ENCODE measurements at places on chromosomes 7 and 10.

DNA sequence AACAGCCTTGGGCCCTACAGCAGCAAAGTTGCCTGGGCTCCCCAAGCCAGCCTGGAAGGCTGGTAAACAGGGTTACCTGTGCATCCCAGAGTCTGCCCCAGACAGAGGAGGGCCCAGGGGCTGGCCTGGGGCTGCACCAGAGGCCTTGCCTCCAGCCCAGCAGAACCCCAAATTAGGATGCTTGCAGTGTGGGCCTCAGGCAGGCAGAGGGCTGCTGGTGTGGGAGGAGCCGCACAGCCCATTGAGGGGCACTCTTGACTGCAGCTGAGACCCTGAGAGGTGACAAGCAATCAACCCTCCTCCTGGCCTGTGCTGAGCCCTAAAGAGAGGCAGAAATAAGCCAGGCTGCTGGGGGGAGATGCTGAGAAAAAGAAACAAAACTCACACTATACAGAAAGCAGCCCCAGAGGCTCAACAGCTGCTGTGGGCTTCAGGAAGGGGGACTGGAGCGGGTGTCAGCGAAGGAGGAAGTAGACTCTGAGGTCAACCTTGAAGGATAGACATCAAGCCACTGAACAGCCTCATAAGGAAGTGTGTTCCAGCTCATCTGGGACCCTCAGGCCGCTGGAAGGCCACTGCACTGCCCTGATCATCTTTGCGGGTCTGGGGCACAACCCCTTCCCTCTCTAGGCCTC, 6.6 kb downstream of the AIFM2 start:
- DNase-seq = no peak

GRCh38 chr7:1742555-1743303, 72.7 kb downstream of the ELFN1 start:
- peak; percentile 30 for DNase-seq

DNA sequence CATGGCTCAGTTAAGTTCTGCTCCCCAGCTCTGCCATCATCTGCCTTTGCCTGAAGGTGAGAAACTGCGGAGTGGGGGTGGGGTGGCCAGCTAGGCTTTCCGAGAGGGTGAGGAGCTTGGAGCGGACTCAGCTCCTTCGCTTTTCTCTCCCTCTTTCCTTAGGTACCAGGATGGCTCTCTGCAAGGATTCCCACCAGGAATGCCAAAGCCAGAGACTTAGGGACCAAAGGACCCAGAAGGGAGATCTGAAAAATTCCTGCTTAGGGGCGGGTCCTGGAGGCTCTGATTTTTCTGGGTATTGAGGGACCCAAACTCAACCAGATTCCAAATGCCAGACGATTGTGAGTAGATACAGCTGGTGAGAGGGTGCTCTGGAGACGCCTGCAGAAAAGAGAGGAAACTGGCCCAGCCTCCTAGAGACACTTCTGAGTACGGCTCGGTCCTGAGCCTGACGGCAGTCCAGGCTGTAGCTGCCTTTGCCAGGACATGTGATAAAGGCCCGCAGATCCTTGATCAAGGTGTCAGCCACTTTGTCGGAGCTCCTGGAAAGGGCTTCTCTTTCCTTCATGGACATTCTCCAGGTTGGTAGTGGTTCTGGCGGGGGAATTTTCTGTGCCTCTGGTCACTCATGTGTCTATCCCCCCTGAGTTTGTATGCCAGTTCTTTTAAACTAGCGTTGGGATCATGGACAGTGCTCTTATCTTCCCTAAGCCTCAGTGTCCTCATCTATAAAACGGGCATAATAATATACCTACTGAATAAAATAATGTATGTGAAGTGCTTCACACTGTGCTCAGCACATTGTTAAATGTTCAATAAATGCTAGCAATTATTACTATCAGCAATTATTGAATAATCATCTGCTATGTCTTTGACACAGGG, 42.5 kb upstream of the BTRC start:
- no peak for DNase-seq

DNA sequence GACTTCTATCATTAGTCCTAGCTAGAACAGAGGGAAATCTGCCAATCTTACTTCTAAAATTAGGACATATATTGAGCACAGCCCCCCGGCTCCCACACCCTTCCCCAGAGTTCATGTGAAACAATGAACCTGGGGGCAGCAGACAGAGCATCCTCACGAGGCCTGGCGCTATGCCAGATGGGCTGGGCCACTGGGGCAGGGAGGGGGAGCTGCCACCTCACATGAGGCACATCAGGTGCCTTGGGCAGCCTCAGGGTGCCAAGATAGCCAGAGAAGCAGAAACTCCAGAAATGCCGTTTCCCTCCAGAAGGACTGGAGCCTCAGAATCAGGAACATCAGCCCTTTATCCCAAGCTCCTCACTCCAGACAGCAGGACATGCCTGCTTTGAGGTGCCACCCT, 92.8 kb upstream of the LANCL2 start:
- no peak for DNase-seq

GRCh38 chr7:134835463-134835823, 56.0 kb downstream of the CALD1 start:
- no peak for DNase-seq

GRCh38 chr10:103044942-103045489, 126.9 kb downstream of the CNNM2 start:
- no peak for DNase-seq

GRCh38 chr7:34128762-34129161, 223.4 kb downstream of the BMPER start:
- no peak for DNase-seq

GRCh38 chr7:132446666-132447278, 129.5 kb downstream of the PLXNA4 start:
- DNase-seq = no peak

- no peak for DNase-seq
These were observed 163.3 kb downstream of the MAD1L1 start for GRCh38 chr7:2069472-2069860.

DNA sequence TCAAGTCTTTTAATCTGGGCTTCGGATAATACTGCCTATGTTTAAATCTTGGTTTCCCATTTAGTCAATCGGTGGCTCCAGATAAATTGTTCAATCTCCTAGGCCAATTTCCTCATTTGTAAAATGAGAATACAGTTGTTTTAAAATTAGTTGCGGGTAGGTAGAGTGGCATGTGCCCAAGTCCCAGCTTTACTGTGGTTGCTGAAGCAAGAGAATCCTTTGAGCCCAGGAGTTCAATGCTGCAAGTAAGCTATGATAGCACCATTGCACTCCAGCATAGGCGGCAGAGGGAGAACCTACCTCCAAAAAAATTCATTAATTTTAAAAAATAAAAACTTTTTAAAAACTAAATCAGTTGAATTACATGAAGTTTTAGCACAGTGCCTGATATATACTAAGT, 7.3 kb downstream of the RNF216 start:
- no peak for DNase-seq

DNA sequence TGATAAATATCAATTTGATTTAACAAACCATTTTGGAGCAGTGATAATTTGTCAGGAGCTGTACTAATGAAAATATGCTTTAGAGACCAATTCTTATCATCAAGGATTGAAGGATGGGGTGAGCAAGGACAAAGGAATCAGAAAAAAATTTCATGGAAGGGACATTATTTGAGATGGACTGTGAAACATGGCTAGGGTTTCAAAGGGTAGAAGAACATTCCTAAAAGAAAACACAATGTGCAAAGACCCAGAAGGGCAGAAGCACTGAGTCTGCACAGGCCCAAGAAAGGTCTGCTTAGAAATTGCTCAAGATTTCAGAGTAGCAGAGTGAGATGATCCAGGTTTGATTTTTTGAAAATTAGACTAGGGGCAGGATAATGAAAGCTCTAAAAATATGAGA, 174.5 kb downstream of the LRRN3 start:
- DNase-seq = no peak

DNA sequence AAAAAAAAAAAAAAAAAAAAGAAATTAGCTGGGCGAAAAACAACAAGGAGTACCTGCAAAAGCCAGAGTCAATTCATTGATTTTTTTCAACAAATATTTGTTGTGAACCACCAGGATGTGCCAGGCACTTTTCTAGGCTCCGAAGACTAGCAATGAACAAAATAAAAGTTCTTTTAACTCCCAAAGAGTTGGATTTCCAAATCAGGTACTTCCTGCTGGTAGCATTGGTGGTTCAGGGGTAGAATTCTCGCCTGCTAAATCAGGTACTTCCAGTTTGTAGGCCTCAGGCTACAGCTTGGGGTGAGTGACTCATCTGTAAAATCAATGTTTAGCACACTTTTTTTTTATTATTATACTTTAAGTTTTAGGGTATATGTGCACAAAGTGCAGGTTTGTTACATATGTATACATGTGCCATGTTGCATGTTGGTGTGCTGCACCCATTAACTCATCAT, 10.9 kb downstream of the PPA1 start:
- DNase-seq = no peak

- peak; percentile 72 for DNase-seq
These were observed 52.6 kb downstream of the TRRAP start for GRCh38 chr7:98930921-98931320.

DNA sequence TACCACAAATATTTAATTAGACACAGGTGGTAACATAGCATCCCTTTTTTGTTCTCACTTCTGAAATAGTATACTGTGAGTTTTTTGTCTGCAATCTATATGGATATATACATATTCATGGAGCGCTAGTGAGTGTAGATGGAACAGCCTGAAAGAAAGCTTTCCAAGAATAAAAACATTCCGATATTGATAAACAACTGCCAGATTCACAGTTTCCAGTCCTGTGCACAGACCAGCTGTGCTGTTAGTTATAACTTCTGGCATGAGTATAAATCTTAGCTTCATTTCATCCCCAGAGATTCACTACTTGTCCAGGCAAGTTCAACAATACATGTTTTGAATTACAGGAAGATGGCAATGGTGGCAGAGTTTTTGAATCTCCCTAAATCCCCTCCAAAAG, 467.1 kb upstream of the STEAP1 start:
- no peak for DNase-seq

GRCh38 chr10:32142646-32143045, 86.4 kb upstream of the KIF5B start:
- no peak for DNase-seq

DNA sequence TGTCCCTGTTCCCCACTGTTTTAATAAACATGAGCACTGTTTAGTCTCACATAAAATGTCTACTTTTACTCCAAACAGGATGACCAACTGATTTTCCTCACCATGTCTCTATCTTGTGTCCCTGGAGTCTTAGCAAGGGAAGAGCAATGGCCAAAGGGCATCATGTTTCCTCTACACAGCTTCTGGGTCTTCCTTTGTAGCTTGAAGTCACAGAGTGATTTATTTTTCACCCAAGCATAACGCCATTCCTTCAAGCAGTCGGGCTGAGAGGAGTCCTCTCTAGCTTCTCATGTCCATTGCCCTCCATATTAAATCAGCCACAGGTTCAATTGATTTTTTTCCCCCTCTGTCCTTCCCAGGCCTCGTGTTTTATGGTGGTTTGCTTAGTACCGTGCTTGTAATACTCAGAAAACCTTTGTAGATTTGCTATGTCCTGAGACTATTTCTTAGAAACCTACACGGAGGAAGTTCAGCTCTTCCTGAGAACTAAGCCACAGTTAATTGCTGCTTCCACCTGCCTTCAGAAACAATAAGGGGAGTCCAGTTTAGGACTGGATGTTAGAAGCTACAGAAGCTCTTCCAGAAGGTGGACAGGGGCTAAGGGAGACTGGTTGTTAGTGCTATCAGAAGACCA, 178.8 kb downstream of the CREB5 start:
- DNase-seq = no peak

GRCh38 chr7:26275213-26275612, 16.4 kb upstream of the SNX10 start:
- no peak for DNase-seq

GRCh38 chr10:79932841-79933379, 16.0 kb downstream of the SFTPD start:
- DNase-seq = no peak

GRCh38 chr7:74606101-74606908, 51.2 kb upstream of the GTF2I start:
- peak; percentile 28 for DNase-seq

DNA sequence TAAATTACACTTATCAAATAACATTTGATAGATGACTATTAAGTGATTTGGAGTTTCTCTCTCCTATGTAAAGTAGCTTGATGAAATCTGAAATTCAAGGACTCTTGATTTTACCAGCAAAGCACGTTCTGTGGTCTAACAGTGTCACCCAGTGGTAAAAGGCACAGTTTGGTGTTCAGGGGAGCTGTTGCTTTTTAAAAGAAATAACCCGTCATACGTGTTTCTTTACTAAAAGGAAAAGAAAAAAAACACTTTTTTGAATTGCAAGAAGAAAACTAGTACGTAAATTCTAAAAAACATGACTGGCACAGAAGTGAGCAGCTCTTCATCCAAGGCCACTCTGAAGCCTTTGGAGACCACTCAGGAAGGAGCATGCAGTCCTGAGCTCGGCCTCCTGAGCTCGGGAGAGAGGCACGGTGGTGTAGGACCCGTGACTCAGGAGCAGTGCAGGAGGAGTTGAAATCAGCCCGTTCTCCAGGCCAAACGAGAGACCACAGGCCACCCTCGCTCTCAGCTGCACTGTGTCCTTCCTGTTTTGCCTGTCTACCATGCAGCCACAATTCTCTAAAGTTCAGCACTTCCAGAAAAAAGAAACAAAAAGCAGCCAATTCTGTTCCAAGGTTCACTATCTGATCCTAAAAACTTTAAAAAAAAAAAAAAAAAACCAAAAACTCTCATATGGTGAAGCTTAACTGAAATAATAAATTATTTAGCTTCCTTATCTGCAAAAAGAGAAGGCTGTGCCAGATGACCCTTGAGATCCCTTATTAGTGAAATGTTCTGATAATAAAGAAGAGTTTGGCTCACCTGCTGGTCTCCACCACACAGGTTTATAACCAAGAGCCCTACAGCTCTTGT, 212.6 kb upstream of the FRMD4A start:
- peak; percentile 69 for DNase-seq

DNA sequence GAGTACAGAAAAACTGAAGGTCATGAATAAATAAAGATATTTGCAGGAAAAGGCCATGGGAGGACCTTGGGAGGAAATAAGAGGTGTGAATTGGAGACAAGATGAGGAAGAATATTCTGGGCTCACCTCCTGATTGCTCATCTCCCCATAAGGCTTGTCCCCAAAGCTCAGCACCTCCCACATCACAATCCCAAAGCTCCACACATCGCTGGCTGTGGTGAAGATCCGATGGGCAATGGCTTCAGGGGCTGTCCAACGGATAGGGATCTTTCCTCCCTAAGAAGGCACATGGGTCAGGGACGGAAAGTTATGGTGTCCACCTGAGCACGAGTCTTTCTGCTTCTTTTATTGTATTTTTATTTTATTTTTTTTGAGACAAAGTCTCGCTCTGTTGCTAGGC, 12.9 kb downstream of the ZYX start:
- no peak for DNase-seq
